ENCODE measurements at places on chromosomes 13 and 19.

DNA sequence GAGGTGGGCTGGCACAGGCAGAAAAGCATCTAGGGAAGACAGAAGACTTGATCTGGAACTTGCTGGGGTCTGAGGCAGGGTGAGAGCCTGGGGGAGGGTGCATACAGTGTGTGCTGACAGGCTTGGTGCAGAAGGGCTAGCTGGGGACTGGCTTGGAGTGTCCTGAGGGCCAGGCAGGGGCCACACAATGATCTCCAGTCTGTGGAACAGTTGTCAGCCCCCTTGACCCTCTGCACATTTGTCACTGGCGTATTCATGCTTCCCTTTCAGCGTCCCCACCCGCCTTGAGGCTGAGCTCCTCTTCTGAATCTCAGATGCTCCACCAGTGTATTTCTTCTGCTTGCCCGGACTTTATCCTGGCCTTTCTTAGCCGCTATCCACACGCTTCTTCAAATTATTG is 2.8 kb upstream of the MICU2 start:
- no peak for DNase-seq

- no peak for DNase-seq
These were observed 119.7 kb downstream of the COL4A2 start for GRCh38 chr13:110426735-110427134.

GRCh38 chr13:109687559-109688448 is 98.6 kb downstream of the IRS2 start:
- DNase-seq: no peak

DNA sequence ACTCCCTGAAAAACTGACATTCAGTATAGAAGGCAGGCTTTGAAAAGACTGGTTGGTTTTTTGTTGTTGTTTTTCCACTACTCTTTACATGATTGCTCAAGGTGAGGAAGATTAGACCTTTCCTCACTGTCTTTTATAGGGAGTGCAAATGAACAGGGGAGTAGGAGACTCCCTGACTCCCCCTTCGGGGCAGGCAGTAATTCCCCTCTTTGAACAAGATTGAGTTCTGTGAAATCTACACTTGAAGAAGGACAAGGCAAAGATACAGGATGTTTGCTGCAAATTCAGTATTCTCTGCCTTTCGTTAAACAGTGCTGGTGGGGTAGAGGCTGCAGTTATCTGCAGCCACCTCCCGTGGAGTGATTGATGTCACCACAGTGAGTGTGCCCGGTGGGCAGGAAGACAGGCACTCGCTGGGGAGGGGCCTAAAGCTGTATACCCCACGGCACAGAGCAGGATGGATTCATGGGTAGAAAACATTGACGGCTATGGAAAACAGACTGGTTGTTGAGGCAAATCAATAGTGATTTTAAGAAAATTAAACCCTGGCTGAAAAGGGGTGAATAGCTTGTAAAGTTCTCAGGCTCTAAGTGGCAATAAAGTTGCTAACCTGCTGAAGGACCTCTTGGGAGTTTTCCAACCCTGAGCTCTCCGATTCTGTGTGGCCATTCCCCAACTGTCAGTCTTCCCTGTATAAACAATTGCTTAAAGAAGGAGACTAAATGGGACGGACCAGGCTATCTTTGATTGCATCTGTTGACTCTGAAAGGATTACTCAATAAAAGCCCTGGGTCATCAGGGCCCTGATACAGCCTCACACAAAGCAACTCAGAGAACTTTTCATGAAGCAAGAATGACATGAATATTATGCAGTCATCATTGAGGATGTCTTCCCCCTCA is 308.3 kb downstream of the TBC1D4 start:
- DNase-seq: no peak

GRCh38 chr13:41299316-41300094 is 11.6 kb upstream of the NAA16 start:
- DNase-seq: no peak

DNA sequence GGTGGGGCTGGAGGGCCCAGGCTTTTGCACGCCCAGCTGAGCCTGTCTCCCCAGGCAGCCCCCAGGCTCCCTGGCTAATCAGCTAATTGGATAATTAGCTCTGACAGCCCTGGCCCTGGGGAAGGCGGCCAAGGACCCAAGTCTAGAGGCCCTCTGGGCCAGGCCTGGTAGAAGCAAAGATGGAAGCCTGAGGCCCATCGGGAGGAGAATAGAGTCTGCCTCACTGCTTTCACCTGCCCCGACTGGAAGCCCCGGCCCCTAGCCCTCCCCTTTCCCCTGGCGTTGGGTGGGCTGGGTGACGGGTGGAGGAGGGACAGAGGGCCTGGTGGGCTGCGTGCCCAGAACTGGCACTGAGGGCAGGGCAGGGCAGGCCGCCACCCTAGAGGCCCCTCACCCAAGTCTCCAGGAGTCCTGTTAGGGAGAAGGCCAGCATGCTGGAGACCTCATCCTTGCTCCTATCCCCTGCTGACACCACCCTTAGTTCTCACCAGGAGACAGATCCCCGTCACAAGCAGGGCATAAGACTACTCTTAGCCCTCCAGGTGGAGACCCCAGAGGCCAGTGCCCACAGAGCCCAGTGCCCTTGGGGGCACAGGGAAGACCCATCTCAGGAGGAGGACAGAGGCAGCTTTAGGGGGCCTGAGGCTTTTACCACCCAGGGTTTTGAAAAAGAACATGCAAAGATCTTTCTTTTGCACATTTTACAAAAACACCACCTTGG is 12.0 kb downstream of the LYL1 start:
- DNase-seq: no peak

- no peak for DNase-seq
These were observed 188.3 kb upstream of the MAB21L1 start for GRCh38 chr13:35664747-35665146.

- DNase-seq: no peak
These were observed 47.8 kb upstream of the ATP11A start for GRCh38 chr13:112642090-112642460.

DNA sequence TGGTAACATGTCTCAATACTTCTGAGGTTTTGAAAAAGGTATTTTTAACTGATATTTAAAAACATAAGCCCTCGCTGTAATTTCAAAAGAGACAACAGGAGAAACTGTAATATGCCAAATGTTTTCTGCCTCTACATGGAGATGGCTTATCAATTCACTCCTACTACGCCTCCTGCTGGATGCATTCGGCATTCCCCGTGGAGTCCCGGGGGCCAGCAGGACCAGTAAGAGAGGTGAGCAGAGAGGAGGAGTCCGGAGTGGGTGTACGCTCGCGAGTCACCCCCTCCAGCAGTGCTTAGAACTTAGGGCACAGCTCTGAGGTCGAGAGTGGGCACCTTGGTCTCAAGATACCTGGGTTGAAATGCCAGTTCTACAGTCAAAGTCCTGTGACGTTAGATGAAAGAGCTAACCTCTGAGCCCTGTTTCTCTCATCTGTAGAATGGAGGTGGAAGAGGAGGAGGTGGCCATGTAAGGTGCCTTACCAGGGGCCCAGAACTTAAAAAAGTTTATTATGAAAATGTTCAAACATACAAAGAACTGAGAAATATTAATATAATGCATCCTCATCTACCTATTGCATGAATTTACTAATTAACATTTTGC is 110.2 kb downstream of the STK24 start:
- DNase-seq: peak; percentile 61

GRCh38 chr13:112859817-112860190 is 109.2 kb upstream of the MCF2L start:
- DNase-seq: no peak

DNA sequence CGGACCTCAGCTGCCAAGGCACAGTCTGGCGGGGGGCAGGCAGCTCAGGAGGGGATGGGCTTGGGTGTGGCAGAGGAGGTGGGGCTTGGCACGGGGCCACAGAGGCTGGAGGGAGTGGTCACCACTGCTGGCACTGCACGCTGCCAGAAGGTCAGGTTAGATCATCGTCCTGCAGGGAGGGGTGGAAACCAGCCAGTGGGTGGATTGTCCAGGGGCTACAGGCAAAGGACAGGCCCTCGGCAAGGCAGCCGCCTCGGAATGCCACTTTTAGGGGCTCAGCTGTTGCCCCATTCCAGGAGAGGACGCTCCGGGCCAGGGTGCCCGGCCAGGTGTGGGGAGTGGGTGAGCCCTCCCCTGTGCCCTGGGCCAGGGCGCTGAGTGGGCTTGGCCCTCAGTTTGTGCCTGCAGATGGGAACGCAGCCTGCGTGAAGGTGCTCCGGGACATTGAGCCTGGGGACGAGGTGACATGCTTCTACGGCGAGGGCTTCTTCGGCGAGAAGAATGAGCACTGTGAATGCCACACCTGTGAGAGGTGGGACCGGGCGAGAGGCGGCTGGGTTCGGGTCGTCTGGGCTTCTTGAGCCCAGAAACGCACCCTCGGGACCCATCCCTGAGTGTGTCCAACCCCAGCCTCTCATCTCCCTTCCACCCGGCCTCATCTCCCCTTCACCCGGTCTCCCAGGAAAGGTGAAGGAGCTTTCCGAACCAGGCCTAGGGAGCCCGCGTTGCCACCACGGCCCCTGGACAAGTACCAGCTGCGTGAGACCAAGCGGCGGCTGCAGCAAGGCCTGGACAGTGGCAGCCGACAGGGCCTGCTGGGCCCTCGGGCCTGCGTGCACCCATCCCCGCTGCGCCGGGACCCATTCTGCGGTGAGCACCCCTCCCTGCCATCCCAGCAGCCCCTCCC is 6.4 kb downstream of the KMT5C start:
- no peak for DNase-seq

DNA sequence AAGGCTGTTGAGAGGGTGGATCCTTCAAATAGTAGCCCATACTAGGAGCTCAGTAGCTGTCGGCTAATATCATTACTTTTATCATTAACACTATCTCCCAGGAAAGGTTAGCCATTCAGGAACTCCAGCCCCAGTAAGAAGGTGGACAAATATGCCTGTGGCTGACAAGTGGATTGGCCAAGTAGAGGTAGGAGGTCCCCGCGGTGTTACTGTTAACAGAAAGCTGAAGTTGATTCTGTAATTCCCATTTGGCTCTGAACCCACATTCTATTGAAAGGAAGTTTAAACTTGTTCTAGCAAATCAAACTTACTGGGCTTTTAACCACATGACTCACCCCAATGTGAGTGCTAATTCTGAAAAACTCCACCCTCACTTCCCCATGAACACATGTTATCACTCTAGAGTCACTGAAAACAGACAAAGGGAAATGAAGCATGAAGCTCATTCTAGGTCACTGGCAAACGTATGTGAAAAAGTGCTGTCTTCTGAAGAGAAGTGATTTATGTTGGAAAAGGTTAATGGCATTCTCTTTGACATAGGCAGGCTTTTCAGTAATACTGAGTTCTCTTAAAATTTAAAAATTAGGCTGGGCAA is 273.5 kb downstream of the FGF14 start:
- no peak for DNase-seq

DNA sequence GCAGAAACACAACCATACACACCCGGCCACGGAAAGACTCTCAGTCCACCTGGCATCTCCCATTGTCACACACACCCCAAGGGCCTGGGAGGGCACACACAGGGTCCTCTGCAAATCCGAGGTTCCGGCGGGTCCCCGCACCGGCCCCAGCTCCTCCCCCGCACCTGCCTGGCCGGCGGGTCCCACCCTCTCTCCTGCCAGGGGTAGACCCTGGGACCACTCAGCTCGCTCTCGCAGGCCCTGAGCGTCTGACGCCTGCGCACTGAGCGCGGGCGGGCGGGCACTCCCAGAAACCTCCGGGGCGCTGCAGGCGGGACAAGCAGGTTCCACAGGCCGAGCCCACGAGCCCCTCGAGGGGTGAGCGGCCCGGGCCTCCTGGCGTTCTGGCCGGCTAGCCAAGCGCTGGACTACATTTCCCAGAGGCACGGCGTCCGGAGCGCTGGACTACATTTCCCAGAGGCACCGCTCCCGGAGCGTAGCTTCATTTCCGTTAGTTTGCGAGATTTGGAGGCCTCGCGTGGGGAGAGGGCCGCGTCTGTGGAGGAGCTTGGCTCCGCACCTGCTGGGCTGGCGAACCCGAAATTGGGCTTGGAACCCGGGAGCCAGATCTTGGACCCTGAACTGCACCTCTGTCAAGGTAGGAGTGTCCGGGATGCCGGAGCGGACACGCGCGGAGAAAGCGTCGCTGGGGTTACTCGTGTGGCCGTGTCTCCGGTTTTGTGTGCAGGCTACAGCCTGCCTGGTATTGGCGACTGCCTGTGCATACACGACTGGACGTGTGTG is at the start of gene ZNF420:
Gene ZNF420 (plus strand): TSS at position 500 of the 783 bp plus-strand sequence. CDS start 10,686 bp downstream, outside the sequence.
- peak; percentile 82 for DNase-seq

GRCh38 chr13:41919741-41920487 is 41.0 kb downstream of the VWA8 start:
- DNase-seq: no peak

- no peak for DNase-seq
These were observed 26.8 kb downstream of the RASA3 start for GRCh38 chr13:114105521-114106225.

- peak; percentile 56 for DNase-seq
These were observed 28.8 kb downstream of the EPN1 start for GRCh38 chr19:55703790-55704215.

GRCh38 chr13:106109391-106109791 is 426.1 kb downstream of the EFNB2 start:
- DNase-seq: no peak

GRCh38 chr13:53159431-53159830 is 130.8 kb downstream of the OLFM4 start:
- DNase-seq: no peak

GRCh38 chr19:15864824-15865223 is 33.0 kb downstream of the CYP4F2 start:
- no peak for DNase-seq

- peak; percentile 72 for DNase-seq
These were observed 413.9 kb downstream of the COG6 start for GRCh38 chr13:40069173-40070044.
